ENCODE measurements at places on chromosomes 4 and X.
A peak's percentile ranks its signal among the peaks of the same experiment; 100 is the strongest.

DNA sequence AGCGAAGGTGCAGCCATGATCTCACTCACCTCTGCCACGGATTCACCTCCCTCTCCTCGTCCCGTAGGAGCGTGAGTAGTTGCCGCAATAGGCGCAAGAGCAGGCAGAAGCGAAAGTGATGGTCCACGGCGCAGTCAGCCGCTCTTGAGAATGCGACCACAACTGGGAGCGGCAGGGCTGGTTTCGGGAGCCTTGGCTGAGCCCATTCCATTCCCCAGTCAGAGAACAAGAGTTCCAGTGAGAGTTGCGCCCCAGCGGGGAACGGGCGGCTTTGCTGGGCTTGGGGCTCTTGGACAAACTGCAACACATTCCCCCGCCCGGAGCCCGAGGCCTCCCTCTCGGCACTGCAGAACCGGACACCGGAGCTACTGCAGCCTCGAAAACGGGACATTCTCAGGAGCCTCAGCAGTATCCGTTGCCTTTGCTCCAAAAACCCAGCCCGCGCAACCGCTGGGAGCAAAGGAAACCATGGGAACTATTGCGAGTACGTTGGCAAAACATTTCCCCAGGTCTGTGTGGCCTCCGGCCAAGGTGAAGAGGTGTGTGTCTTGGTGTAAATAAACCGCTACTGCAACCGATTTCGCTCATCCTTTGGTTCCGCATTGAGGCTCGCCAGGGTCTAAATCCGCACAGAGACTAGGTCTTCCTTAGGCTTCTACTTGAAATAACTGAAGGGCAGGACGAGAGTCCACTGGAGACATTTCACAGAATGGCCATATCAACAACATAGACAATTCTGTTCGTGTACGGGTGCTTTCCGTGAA, 5.7 kb upstream of the ZBTB33 start:
- DNase-seq, result peak; percentile 23

DNA sequence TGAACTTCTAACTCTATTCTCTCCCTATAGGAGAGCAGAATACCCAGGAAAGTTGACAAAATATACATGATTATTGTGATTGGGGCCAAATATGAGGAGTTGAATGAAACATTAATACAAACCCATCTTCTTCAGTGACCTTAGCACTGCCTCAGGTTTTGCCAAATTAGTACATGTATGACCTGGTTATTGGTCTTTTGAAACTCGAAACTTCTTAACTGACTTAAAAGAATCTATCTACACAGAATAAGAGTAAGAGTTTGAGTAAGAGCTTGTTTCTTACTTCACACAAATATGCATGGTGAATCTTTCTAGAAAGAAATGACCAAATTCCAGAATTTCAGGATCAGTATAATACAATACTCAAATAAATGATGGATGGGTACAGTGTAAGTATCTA, 213.0 kb upstream of the GK2 start:
- DNase-seq, result no peak

DNA sequence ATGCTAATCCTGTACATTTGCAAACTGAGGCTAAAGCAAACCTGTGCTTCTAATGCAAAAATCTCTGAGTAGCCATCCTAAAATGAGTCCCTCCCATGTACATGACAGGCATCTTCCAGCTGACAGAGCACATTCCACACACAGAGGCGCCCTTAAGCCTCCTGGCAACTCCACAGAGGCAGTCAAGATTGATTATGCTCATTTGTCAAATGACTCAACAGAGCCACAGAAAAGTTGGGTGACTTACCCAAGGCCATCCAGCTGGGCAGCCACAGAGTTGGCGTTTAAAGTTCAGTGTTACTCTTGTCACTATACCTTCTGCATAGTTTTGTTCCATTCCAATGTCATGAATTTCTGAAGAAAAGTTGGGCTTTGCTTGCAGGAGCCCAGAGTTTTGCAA, 394.6 kb upstream of the FGF13 start:
- peak; percentile 6 for DNase-seq

GRCh38 chrX:9317176-9317575, 147.7 kb upstream of the TBL1X start:
- no peak for DNase-seq

DNA sequence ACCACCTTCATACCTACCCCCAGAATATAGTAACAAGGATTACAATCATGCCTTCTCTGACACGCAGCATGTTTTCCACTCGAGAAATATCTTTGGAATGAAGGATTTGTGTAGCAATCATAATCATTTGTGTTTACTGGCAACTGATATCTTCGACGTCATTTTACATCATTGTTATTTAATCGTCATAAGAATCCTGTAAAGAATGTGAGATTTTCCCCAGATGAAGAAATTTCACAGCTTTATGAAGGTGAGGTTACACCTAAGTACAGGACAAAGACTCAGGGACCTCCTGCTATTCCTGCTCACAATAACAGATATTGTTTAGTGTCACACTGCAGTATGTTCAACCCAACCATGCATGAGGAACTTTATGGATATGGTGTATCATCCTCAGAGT, 198.2 kb upstream of the LDB2 start:
- no peak for DNase-seq

GRCh38 chr4:146340798-146341197, 126.5 kb downstream of the REELD1 start:
- no peak for DNase-seq

DNA sequence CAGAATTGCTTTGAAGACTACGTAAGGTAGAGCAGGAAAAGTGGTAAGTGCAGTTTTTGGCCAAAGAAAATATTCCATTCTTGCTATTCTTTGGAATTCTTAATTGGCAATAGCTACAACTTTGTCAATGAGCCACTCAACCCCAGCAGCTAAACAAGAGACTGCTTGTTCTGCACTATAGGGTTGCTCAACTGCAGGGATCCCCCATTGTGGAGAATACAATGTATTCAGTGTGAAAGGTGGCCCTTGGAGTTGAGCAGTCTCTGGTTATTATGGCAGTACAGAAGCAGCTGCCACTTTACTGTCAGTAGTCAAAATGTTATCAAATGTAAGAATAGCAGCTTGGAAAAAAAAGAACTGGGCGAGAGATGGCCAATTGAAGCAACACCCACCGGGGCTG, 808.7 kb downstream of the CENPC start:
- DNase-seq, result no peak

GRCh38 chr4:189869236-189869635, 71.4 kb upstream of the FRG1 start:
- DNase-seq, result no peak

GRCh38 chr4:152684007-152684406, 4.2 kb upstream of the TMEM154 start:
- DNase-seq, result no peak

- no peak for DNase-seq
Measured at GRCh38 chr4:90798948-90799347, 671.8 kb downstream of the CCSER1 start.

GRCh38 chrX:340641-341423, 22.2 kb upstream of the GTPBP6 start:
- no peak for DNase-seq

DNA sequence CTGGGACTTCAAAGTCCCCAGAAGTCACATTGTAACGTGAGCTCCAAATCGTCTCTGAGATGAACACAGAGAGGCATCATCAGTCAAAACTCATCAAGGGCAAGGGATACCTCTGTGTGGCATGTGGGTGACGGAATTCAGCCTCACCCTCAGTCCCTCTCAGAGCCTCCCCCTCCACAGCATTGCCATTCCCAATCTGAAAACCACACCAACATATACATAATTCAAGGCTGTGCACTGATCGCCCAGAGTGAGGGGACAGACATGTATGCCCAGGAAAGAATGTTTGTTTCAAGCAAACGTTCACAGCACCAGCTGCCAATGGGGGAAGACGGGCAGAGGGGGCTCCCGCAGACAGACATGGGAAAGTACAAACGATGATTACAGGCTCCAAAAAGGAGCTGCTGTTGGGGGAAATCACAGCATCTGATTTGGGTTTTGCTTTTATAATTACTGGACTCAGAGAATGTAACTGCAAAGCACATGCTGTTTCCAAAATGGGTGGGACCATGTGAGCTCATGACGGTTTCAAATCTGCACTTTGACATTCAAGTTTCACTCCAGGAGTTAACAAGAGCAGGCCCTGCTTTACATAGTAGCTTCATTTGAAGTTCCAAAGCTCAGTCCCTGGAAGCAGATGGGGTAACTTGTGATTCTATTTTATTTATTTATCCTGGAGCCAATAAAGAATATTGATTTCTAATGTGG, 88.3 kb downstream of the CLCN4 start:
- DNase-seq, result no peak

DNA sequence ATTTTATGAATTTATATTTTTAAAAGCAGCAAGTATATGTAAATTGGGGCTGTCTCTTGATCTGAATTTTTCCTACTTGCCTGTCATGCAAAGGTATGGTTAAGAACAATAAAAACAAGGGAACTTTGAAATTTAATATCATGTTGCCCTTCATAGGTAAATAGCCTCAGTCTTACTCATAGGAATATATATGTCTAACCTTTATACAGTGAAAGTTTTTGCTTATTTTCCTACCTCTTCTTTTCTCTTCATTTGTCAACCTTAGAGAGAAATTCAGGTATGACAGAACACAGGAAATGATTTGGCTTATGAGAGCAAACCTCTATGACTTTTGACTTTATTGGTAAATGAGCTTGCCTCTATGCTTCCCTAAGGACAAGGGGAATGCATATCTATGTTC, 716.0 kb downstream of the CENPC start:
- DNase-seq, result no peak

DNA sequence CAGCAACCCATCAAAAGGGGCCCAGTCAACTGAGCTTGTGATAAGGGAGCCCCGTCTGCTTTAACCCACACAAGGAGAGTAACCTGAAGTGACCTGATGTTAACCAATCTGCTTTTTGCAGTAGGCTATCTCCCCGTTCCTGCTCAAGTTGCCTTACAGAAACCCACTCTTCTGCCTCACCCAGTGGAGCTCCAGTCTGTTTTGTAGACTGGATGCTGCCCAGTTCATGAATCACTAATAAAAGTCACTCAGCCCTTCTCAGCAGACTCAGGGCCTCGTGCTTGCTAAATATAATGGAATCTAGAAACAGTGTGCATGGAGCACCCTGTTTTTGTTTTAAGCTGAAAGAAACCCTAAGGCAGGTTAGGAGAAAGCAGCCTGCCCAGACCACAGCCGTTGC, 312.3 kb downstream of the FBXW7 start:
- DNase-seq, result no peak

DNA sequence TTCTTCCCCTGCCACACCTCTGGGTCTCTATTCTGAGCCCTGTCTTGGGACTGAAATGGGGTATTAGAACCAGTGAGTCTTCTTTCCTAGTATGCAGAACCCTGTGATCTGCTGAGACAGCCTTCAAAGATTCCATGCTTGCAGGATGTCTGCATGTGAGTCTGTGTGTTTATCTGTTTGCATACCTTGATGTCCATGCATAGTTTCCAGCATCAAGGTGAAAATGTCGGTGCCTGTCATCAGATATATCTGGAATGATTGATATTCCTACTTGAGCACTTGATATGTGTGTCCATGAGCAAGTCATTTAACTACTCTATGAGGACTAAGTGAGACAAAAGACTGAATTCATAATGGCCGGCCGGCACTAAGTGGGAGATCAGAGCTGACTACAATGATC, 117.0 kb upstream of the HS3ST1 start:
- DNase-seq, result no peak

DNA sequence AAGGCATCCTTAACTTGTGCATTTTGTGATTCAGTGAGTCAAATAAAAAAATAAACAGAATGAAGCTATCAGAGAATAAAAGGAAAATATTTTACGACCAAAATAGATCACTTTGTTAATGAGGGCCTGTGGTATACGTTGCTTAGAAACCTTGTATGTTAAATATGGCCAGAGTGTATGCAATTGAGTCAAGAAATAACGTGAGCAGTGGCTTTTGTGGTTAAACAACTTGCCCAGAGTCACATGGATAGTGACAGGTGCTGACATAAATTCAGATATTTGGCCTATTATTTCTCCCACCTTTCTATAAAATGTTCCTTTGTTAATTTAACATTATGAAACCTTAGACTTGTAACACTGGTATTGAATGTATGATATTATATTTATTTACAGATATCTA, 393.4 kb downstream of the PABPC4L start:
- no peak for DNase-seq

GRCh38 chrX:21255032-21255618, 119.1 kb upstream of the CNKSR2 start:
- DNase-seq, result no peak

DNA sequence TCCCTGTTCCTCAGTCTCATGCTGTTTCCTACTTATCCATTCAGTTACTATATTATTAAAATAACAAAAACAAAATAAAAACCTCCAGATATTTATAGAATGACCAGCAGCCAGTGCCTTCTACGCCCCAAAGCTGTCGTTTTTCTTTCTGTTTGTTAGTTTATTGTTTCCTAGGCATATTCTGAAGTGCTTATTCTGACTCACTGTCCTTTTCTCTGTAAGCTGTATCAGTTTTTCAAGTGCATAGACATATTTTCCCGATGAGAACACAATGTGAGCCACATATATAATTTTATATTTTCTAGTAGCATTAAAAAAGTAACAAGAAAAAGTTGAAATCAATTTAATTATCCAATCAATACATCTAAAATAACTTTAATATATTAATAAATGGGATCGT, 2158.6 kb upstream of the TENM3 start:
- DNase-seq, result no peak

DNA sequence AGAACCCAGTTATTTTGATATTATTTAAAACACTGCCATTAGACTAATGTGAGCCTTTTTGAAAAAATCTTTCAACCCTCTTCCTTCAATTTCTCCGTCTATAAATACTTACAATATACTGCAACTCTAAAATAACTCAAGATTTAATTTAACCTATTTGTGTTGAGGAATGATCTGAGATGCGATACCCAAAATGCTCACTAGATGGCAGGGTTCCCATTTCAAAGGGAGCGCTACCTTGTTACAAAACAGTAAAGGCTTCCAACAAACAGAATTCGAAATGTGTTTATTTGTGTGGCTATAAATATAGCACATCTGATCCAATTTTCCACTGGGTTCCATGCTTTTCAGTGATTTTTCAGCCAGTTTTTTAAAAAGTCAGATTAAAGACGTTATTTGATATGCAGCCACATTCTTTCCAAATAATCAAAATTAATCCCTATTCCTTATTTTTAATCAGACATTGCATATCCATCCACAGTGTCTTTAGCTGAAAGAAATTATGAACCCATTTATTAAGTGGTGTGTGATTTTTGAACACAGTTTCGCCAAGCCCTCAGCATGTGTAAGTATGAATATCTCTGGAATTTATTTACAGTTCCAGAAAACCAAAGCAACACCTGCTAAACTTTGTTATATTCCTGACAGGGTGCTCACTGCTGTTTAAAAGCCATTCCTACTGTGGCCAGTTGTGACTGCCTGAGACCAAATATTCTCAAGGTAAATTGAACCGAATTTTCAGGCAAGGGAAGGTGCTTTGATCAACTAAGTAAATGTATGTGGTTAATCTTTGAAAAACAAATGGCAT, 668.0 kb upstream of the LCORL start:
- DNase-seq, result no peak

- DNase-seq, result no peak
Measured at GRCh38 chrX:37802028-37802427, 22.2 kb downstream of the CYBB start.

- DNase-seq, result no peak
Measured at GRCh38 chrX:39759526-39760224, 338.1 kb downstream of the BCOR start.
